ENCODE measurements at places on chromosomes 1 and 21.
A peak's percentile ranks its signal among the peaks of the same experiment; 100 is the strongest.

GRCh38 chr1:43878854-43879253 is 54.7 kb upstream of the ARTN start:
- no peak overlapping the region for H3K27ac ChIP-seq
- no peaks in the 10 kb centered on the region for H3K4me1 ChIP-seq
- H3K27me3 ChIP-seq: no peaks in the 10 kb centered on the region
- DNase-seq: no peak
- H3K4me3 ChIP-seq: no peak overlapping the region

DNA sequence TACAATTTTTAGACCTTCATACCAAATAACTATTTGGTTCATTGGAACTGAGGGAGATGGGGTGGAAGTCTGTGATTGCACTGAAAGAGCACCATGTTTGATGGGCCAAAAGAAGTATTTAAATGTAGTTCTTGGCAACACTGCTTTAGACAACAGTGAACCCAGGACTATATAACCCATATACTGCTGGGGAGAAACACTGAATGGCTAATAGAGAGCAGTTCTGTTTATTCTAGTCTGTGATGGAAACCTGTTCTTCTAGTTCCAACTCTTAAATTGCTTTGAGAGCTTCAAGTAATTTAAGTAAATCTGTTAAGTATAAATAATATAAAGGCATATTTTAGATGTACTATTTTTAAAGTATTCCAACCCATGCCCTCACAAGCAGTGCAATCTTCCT is 96.3 kb downstream of the NIBAN1 start:
- no peaks in the 10 kb centered on the region for H3K4me1 ChIP-seq
- H3K27ac ChIP-seq: no peak overlapping the region
- peaks cover 99% of the 10 kb centered on the region for H3K27me3 ChIP-seq
- no peak overlapping the region for H3K4me3 ChIP-seq
- H3K36me3 ChIP-seq: no peaks in the 10 kb centered on the region

DNA sequence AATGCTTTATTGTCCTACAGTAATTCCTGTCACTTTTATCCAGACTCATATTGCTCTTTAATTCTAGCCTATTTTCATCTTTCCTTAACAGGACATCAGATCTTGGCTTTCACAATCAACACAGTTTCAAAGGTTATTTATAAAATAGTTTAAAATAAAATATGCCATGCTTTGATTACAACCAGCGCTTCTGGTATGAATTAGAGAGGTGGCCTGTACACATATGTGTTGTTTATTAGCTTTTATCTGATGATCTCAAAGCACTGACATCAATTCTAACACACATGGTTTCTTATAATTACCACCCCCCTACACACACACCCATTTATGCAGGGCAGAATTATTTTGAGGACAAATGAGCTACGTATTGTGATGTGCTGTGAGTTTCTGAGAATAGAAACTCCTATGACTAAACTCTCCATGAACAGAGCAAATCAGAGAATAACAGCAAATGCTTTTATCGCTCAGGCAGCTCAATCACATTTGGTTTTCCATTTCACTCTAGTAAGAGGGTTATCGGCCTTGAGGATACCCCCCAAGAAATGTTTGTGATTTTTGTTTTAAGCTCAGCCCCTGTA is 18.0 kb downstream of the CD247 start:
- peaks cover 61% of the 10 kb centered on the region for H3K27me3 ChIP-seq
- H3K36me3 ChIP-seq: no peaks in the 10 kb centered on the region
- H3K4me3 ChIP-seq: no peak overlapping the region

DNA sequence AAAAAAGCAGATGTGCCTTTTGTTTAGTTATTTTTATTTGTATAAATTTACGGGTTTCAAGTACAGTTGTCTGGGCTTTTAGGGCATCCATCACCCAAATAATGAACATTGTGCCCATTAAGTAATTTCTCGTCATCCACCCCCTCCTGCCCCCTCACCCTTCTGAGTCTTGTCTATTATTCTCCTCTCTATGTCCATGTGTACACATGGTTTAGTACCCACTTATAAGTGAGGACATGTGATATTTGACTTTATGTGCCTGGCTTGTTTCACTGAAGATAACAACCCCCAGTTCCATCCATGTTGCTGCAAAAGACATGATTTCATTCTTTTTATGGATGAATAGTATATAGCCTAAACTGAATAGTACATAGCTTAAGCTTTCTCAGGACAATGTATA is 189.2 kb downstream of the ZP4 start:
- H3K4me1 ChIP-seq: peaks cover 5% of the 10 kb centered on the region
- H3K36me3 ChIP-seq: peaks cover 5% of the 10 kb centered on the region
- DNase-seq: no peak
- no peaks in the 10 kb centered on the region for H3K27me3 ChIP-seq
- no peak overlapping the region for H3K4me3 ChIP-seq

- no peaks in the 10 kb centered on the region for H3K4me1 ChIP-seq
- H3K4me3 ChIP-seq: no peak overlapping the region
- H3K36me3 ChIP-seq: no peaks in the 10 kb centered on the region
- no peaks in the 10 kb centered on the region for H3K27me3 ChIP-seq
- H3K27ac ChIP-seq: no peak overlapping the region
These were observed 313.4 kb upstream of the FMN2 start for GRCh38 chr1:239778208-239778813.

DNA sequence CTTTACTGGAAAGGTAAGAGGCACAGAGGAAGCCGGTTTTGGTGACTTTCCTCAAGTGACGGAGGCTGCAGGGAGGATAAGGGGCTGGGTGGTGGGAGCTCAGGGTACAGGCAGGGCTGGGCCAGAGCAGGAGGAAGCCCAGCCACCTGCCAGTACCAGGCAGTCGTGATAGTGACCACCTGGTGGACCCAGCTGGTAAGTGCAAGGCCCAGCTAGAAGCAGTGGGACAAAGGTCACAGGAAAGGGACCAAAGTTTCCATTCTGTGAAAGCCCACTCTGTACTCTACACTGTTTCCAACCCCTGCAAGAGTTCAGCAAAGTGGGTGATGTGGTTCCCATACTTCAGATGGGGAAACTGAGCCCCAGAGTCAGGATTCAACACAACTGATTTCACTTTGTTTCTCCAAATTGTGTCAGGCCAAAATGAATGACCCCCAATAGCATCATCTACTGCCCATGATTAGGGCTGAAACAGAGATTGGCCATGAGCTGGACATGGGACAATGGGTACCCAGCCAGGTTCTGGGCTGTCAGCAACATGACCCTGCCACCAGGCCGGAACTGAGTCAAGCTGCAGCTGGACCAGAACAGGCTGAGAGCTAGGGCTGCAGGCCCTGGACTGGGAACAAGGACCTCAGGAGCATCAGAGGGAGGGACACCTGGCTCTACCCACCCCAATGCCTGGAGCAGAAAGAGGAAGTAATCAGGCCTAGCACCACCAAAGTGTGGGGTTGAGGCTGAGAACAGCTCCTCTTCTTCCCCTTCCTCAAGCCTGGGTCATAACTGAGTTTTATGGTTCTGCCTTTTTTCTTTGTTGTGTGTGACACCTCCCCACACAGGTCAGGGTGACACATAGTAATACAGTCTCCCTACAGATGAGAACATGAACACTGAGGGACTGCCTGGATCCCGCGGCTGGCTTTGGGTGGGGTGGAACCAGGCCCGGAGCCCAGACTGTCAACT is 50.2 kb downstream of the KCNN3 start:
- no peaks in the 10 kb centered on the region for H3K36me3 ChIP-seq
- H3K27ac ChIP-seq: no peak overlapping the region

DNA sequence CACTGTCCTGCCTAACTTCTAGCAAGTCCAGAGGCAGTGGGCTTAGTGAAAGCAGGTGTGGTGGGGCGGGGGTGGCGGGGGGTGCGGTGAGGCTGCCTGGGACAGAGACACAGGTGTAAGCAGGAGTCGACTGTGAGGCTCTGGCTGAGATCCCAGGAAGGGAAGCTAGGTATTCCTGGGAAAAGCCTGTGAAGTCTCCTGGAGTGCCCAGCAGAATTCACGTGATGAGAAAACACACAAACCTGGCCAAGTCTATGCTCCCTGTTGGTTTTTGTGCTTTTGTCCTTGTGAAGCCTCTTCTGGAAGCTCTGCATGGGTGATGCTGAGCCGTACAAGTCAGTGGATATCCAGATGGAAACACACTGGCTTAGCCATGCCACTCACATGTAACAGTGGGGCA is 5.3 kb downstream of the GALNT2 start:
- peak overlapping the region; percentile 72 for H3K27ac ChIP-seq
- no peaks in the 10 kb centered on the region for H3K27me3 ChIP-seq
- DNase-seq: no peak
- no peak overlapping the region for H3K4me3 ChIP-seq
- peaks cover 61% of the 10 kb centered on the region for H3K4me1 ChIP-seq

- DNase-seq: no peak
- H3K27me3 ChIP-seq: no peaks in the 10 kb centered on the region
- no peak overlapping the region for H3K4me3 ChIP-seq
- H3K4me1 ChIP-seq: peaks cover 10% of the 10 kb centered on the region
- no peaks in the 10 kb centered on the region for H3K36me3 ChIP-seq
These were observed 169.3 kb upstream of the IVNS1ABP start for GRCh38 chr1:185486346-185486745.

DNA sequence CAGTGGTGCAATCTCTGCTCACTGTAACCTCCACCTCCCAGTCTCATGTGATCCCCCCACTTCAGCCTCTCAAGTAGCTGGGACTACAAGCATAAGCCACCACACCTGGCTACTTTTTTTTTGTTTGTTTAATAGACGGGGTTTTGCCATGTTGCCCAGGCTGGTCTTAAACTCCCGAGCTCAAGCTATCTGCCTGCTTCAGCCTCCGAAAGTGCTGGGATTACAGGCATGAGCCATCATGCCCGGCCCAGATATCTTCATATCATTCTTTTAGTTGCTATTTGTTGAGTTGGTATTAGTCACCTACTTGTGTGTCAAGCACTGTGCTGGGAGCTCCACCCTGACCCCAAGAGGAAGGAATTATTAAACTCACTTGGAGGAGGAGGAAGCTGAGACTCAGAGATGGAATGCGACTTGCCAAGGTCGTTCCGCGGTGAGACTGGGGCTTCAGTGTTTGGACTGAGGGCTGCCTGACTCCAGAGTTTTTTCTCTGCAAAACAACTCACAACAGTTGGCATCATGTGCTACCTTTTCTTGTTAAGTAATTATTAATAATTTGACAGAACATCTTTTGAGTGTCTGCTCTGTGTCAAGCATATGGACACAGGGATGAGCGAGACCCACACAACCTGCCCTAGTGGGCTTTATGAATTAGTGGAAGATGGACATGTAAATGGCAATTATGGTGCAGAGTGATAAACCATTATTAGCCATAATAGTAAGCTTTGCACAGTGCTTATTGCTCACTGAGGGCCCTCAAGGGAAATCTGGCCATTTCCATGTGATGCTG is 132.0 kb downstream of the FOXD2 start:
- no peaks in the 10 kb centered on the region for H3K27me3 ChIP-seq
- peak overlapping the region; percentile 92 for H3K27ac ChIP-seq
- H3K36me3 ChIP-seq: no peaks in the 10 kb centered on the region

DNA sequence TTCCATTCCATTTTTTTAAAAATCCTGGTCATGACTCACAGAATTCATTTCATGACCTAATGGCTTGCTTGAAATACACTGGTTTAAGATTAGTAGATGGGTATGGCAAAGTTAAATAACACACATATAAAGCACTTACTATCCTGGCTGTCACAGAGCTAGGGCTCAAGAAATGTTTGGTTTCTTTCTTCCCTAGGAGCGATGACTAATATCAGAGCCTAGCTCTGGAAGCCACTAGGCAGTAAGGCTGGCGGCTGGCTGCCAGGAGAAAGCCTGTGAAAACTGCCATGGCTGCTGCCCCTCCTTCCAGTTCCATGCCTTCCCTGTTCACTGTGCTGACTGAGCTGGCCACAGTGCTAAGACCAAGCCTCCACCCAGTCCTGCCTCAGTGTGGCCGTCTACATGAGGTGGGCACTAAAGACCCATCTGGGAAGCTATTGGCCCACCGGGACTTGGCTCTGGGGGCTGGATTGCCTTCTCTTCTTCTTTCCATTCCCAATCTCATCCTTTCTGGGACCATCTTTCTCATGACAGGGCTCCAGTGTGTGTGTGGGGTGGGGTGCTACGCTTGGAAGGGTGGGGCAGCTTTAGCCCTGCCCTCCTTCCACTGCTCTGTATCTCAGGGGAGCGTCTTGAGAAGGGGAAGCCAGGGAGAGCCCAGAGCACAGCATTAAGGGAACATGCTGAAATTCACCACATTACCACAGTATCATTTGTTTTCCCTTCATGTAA is 10.8 kb upstream of the ASCL5 start:
- H3K36me3 ChIP-seq: peaks cover 30% of the 10 kb centered on the region
- H3K27ac ChIP-seq: no peak overlapping the region
- peak; percentile 78 for DNase-seq
- H3K27me3 ChIP-seq: no peaks in the 10 kb centered on the region

DNA sequence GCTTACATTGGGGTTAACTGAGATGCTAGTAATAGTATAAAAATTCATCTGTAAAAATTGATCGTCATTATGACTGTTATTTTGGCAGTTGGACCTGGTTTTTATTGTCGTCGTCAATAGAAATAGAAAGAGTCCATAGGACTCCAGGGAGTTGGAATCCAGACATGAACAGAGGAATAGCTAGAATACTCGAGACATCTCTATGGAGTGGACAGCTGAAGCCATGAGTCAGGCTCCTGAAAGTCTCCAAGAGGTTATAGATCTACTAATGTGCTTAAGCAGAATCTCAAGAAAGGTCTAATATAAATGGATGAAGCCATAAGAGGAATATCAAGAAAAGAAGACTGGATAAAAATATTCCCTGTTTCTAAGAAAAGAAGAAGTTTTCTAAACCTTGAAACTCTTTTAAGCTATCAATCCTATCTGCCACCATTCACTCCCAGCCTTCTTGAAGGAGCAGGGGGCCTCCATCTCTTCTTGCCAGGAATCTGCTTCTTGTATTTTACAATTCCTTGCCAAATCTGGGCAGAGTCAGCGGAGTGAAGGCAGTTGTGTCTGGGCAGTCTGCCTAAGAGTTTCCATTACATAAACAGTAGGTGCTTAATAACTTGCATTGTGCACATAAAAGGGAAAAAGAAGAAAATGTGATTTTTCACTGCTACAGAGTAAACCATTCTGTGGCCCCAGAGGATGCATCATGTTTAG is 163.3 kb downstream of the ST6GALNAC5 start:
- peaks cover 5% of the 10 kb centered on the region for H3K4me1 ChIP-seq
- no peaks in the 10 kb centered on the region for H3K27me3 ChIP-seq
- no peak overlapping the region for H3K27ac ChIP-seq

All from MCF 10A (cell line).